ENCODE measurements at places on chromosomes 6 and 20.

DNA sequence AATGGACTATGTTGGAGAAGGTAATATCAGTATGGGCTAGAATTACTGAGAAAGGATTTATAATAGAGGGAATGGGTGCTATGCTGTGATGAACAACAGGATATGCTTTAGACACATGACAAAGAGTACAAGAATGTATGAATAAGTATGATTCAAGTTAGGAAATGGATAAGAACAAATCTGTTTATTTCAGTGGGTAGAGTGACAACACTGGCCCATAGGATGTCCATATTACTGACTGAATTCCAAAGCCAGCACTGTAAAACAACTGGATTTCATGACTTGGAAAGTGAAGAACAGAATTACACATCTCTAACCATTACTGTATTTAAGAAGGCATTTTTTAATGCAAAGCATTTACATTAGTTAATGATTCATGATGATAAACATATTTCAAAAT lies 35.9 kb downstream of the EPM2A start:
- peak; percentile 84 for DNase-seq

GRCh38 chr6:27754408-27754782 lies 157.8 kb downstream of the OR2B2 start:
- no peak for DNase-seq

DNA sequence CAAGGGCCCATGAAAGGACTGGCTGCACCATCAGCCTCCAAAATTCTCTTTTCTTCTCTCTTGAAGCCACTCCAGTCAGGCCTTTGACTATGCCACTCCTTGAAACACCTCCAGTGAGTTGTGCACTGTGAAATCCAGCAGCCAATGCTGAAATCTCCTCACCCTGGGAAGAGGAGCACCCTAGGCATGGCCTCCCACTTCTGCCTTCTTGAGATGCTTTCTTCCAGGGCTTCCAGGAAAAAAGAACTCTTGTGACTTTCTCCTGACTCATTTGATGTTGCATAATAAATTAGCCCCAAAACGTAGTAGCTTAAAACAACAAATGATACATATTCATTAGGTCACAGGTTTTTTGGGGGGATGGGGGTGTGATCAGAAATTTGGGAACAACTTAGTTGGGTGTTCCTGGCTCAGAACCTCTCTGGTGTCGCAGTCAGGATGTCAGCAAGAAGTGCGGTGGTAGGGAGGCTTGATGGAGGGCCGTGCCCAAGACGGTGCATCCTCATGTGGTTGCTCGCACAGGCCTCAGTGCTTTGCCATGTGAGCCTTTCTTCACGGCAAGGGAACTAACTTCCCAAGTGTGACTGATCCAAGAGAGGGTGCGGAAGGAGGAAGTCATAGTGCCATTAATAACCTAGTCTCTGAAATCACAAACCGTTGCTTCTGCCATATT lies 12.1 kb downstream of the NCR2 start:
- DNase-seq = peak; percentile 2

DNA sequence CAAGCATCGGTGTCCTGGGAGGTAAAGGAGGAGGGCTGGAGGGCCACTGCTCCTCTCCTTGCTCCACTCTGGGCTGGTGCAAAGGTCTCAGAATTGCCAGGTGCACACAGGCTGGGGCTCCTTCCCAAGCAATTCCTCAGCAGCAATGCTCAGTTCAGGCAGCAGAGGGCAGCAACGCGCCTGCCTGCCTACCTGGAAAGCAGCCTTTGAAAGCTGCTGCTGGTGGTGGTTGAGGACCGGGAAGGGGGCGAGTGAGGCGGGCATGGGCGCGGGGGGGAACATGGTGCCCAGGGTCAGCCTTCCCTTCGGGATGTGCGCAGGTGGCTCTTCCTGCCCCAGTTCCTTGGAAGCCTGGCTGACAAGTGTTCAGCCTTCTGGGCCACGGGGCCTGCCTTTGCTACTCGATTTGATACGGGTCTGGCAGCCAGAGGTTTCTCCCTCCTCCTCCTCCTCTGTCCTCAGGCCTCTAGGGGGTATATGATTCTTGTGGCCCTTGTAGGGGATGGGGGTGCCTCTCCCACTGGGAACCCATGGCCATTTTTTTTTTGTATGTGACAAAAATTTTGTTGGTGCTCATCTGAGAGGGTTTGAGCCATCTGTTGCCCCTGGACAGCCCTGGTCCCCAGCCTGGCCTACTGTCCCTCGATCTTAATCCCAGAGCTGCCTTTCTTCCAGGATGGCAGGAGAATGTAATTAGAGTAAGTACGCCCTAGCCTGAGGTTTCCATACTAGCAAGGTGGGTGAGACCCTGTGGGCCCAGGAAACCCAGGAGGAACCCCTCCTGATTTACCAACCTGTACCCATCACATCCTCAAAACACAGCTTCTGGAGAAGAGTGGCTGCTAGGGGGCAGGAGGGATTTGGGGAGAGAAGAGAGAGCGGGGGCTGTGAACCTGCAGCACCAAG lies 20.1 kb downstream of the MRPS18A start:
- DNase-seq = peak; percentile 72

DNA sequence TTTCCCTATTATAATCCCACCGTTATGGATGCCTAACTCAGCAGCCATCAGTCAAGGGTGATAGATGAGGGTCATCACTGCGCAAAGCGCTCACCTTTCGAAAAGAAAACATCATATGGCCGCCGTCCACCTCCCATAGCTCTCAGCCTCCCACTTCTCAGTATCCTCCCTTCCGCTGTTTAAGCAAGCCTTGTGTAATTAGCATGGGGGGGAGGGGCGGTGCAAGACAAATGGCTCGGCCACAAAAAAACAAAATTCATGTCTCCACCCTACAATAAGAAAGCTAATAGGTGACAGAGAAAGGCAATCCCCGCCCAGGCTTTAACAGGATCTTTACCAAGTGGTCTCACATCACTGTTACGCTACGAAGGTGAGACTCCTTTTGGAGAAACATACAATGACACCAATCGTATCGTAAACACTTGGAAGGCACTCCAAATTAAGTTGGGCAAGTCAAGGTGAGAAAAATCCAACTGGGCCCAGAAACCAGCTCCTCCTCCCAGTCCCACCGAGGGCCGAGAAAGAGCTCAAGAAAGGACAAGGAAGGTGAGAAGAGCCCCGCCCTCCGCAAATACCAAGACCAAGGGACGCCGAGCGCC lies 645 bp downstream of the DDX39B start:
- DNase-seq = peak; percentile 71

DNA sequence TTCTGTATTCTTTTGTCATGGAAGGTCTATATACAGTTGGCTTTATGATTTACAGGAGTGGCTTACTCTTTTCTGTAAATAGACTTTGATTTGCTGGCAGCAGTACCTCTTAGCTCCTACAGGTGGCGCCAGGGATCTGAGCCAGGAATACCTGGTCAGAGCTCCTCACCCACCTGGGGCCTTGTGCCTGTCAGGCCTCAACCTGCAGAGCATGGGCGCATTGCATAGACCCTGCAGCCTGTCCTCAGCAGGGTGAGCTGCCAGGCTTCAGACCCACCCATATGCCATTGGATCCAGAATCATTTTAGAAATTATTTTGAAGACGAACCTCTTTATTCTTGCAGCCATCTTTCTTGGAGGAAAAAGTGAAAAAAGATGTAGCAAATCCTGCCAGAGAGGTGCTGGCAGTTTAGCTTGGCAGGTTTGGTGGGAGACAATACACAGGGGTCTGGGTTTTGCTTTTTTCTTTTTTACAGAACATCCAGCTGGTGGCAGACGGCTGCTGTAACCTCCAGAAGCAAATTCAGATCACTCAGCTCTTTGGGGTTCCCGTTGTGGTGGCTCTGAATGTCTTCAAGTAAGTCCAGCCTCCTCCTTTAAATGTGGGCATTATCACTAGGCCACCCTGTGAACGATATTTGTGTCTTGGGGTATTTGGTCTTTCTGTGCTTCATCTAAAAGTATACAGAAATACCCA lies 149.1 kb downstream of the MTHFD1L start:
- DNase-seq = peak; percentile 79

DNA sequence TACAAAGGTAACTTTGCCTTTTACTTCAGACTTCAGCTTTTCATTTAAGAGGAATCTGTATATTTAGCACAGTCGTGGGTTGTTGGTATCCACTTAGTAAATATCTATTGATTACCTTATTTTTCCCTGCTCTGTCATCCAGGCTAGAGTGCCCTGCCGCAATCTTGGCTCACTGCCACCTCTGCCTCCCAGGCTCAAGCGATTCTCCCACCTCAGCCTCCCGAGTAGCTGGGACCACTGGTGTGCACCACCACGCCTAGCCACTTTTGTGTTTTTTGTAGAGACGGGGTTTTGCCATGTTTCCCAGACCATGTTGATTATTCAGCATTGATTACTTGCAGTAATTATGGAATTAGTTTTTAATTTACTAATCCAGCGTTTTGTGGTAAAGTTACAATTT lies 41.3 kb downstream of the MACROD2 start:
- no peak for DNase-seq

GRCh38 chr6:100479179-100480035 lies 14.7 kb upstream of the SIM1 start:
- DNase-seq = peak; percentile 71

DNA sequence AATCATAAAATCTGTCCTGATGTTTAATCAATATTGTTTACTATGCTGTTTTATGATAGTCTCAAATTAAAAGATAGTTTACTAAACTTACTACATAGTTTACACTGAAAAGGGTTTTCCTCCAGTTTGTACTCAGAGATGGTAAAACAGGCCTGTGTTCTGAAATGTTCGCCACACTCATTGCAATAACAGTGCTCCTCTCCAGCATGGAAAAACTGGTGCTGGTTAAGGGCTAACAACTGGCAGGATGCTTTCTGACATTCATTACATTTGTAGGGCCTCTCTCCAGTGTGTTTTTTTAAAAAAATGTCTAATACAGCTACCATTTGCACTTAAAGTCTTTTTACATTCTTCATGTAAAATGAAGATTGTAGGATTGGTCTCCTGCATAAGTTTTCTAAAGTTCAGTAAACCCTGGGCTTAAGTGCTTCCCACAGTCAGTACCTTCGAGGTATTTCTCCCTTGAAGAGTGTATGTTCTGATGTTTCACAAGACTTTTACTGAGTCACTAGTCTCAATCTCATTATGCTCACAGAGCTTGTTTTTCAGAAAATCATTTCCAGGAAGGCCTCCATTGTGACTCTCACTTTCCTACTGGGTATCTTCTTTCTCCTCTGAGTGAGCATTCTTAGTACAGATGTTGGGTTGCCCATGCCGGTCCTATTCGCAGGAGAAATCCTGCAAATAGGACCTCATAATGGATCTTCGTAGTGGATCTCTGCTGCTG lies 8.7 kb upstream of the ZSCAN12 start:
- DNase-seq = peak; percentile 13

- no peak for DNase-seq
These were observed 75.8 kb downstream of the PSMG4 start for GRCh38 chr6:3334555-3334954.

- no peak for DNase-seq
These were observed 55.2 kb downstream of the PTPN1 start for GRCh38 chr20:50565383-50565782.

DNA sequence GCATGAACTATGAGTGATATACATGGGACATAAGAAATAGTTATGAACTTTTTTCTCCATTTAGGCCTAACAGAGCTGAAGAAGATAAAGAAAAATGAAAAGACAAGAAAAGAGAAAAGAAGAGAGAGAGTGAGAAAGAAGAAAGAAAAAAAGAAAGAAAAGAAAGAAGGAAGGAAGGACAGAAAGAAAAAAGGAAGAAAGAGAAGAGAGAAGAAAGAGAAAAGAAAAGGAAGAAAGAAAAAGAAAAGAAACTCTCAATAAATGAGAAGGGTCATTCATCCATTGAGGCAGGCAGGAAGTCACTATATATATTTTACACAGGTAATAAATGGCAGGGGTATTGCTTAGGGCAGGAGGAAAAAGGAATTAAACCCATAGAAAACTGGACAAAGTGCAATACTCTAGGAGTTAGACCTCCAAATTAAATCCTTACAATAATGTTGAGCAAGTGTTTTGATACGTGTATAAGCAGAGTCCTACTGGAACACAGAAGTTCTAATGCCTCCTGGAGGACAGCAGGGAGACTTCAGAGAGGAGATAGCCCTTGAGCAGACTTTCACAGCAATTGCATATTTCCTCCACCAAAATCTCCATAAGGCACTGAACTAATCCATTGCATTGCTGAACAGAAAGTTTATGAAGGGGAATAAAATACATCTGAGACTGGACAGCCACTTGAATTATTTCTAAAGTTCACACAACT lies 86.4 kb upstream of the TENT5A start:
- DNase-seq = no peak

DNA sequence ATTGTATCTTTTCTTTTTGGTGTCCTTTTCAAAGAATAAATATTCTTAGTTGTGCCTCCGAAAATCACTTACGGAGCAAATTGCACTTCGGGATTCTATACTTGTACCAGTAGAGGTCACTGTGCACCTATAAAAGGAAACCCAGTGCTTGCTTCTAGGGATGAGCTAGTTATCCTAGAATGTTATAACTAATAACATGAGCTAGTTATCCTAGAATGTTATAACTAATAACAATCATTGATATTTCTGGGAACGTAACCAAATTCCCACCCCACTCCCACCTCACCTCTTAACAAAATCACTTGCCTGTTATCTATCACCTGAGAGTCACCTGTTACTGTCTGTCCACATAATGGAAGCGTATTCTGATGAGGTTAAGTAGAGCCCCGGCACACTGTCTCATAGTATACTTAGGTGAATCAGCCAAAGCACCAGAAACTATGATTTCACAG lies 126.9 kb upstream of the TIAM2 start:
- peak; percentile 76 for DNase-seq

DNA sequence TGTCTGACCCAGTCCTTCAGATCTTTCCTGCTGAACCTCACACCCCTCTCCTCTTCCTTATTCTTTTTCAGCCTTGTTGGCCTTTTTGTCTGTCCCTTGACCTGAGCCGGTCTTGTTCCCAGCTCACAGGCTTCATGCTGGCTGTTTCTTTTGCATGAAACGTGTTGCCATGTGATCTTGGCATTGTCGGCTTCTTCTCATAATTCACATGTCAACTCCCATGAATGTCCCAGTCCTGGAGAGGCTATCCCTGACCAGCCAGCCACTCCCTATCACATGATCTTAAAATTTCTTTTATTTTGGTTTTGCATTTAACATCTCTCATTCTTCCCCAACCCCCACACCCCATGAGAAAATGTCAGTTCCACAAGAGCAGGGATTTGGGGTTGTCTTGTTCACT lies 131.2 kb upstream of the TSHZ2 start:
- DNase-seq = no peak

GRCh38 chr6:111210194-111210728 lies 123.0 kb downstream of the SLC16A10 start:
- peak; percentile 75 for DNase-seq

DNA sequence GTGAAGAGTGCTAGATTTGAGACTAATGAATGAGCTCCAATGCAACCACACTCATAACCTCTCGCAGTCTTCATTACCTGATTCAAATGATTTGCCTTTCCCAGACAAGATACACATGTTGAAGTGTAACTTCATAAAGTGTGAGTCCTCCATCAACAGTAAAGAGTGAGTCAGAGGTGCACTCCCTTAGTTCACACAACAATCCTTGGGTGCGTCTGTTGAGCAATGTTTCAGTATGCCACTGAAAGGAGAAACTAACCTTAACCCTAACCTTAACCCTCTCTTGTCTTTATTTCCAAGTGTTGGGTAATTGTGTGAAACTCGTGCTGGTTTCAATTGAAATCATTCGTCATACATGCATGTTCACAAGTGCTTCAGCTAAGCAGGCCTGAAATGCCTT lies 21.0 kb upstream of the RIN2 start:
- peak; percentile 79 for DNase-seq

All from fibroblast of pulmonary artery (primary cell).